ENCODE measurements at places on chromosomes 16 and 17.

DNA sequence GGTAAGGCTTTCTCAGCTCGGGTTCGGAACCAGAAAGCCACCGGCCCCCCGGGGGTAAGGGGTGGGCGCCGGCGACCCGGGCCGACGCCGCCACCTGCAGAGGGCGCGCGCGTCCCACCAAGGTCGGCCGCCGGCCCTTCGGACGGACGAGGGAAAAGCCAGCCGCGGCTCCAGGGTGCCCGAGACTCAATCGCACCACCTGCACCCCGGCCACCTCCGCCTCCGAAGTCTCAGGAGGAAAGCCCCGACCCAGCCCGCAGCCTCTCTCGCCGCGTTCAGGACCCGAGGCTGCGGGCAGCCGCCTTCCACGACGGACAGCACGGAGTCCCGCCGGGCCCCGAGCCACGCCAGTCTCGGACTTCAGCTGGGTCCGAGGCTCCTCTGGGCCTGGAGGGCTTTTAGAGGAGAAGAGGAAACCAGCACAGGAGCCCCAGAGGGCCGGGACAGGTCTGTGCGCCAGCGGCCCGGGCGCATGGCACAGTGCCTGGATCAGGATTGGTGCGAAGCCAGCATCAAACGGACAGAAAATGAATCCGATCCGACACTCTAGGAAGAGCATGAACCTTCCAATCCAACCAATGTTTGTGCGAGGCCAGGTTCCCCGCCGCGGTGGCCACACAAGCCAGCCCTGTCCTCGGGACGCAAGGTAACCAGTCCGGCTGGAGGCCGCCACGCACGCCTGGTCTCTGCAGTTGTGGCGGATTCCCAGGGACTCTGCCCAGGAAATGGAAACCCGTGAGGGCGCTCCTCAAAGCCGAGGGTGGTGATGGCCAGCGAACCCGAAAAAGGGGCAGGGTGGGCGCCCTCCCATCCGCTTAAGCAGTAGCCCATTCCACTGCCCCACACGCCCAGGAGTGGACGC lies 6.7 kb downstream of the CBX8 start:
- no peak for DNase-seq

DNA sequence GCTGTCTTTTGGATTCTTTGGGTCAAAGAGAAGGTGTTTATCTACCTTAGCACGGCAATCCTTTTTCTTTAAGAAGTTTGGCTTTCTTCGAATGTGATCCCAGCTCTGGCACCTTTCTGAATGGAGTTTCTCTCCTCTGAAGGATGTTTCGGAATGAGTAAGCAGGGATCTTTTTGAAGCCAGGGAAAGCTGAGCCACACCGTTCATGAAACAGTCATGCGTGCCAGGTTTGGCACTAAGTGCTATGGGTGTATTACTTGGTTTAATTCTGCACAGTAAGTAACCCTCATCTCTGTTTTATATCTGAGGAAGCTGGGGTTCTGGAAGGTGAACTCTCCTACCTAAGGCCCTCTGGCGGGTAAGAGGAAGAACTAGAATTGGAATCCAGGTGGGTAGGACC lies 234.5 kb downstream of the NTN1 start:
- DNase-seq = no peak

GRCh38 chr16:57618296-57619132 lies 9.9 kb upstream of the ADGRG1 start:
- no peak for DNase-seq

- no peak for DNase-seq
These were observed 93.3 kb downstream of the ASIC2 start for GRCh38 chr17:33199571-33200510.

- no peak for DNase-seq
These were observed 380.4 kb upstream of the EEF2KMT start for GRCh38 chr16:5478036-5478435.

DNA sequence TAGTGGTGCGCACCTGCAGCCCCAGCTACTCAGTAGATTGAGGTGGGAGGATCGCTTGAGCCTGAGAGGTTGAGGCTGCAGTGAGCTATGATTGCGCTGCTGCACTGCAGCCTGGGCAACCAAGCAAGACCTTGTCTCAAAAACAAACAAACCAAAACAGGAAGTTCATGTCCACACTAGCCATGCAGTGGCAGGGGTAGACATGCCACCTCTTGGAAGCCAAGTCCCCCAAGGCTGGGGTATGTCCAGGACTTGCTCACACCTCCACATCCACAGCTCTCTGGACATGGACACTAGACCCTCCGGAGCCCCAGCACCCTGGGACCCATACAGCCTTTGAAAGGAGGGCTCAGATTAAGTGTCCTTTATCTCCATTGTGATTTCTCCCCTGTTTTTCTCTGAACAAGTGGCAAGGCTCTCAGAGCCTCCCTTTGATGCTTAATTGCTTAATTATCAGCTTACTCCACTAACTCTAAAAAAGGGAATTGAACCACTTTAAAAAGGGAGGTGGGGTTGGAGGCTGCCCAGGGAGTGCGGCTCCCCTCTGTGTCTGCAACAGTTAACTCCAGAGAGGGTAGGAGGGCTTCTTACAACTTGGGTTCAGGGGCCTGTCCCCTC lies 424.6 kb upstream of the C16orf82 start:
- DNase-seq = no peak

DNA sequence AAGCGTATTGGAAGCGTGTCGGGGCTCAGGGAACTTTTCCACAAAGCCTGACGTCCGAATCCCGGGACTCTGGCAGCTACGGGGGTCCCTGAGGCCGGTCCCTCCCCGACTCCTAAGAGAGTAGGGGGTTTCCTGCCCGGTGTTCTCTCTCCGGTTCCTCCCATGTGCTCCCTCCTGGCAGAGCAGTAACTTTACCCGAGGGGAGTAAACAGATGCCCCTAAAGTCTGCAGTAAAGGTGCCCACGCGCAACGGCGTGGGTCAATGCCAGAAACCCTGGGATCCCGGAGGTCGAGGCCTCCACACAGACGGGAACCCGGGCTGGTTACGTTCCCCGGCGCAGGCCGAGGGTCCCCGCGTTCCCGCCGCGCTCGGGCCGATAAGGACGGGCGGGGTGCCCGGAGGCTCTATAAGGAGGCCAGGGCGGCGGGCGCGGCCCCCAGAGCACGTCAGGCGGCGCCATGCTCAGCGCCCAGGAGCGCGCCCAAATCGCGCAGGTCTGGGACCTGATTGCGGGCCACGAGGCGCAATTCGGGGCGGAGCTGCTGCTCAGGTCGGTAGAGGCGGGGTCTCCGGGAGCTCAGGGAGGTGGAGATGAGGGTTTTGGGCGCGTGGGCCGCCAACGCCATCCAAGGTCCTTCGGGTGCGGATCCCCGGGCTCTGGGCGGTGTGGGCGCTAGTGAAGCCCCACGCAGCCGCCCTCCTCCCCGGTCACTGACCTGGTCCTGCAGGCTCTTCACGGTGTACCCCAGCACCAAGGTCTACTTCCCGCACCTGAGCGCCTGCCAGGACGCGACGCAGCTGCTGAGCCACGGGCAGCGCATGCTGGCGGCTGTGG lies at the start of gene HBM:
Gene HBM, plus strand, starts transcription at position 440 of the 836 bp plus-strand sequence. Its CDS starts 20 bp downstream, at position 460.
- no peak for DNase-seq

GRCh38 chr16:79996321-79996720 lies 395.8 kb upstream of the MAF start:
- no peak for DNase-seq

DNA sequence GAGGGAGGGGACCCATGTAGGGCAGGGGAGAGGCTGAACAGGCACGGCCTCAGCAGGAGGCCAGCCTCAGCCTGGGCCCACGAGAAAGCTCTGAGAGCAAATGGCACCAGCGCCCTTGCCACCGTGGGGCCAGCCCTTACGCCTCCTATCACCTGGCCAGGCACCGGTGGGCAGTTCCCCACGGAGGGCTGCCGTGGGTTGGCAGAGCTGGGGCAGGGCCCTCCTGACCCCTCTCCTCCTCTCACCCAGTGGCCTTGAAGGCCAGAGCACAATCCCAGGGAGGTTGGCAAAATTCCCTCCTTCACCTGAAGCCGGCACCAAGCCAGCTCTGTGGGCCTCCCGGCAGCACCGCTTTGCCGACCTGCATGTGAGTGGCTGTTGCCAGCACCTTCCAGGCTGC lies 53.1 kb upstream of the ENPP7 start:
- DNase-seq = no peak

GRCh38 chr16:14013145-14013570 lies 58.0 kb upstream of the MRTFB start:
- DNase-seq = no peak

DNA sequence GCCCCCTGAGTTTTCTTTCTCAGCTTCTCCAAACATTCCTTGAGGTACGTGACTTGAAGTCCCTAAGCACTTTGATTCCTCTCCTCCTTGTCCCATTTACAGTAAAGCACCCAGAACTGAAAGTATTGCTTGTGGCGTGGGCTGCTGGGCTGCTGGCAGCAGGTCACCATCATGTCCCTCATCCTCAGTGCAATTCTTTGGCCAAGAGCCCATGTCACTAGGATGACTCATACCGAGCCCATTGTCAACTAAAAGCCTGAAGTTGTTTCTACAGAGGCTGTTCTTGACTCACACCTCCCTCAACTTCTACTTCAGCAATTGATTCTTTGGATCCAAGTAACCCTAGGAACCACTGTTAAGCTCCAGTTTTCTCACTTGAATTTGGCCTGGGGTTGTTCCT lies 54.3 kb downstream of the KPNA2 start:
- no peak for DNase-seq

DNA sequence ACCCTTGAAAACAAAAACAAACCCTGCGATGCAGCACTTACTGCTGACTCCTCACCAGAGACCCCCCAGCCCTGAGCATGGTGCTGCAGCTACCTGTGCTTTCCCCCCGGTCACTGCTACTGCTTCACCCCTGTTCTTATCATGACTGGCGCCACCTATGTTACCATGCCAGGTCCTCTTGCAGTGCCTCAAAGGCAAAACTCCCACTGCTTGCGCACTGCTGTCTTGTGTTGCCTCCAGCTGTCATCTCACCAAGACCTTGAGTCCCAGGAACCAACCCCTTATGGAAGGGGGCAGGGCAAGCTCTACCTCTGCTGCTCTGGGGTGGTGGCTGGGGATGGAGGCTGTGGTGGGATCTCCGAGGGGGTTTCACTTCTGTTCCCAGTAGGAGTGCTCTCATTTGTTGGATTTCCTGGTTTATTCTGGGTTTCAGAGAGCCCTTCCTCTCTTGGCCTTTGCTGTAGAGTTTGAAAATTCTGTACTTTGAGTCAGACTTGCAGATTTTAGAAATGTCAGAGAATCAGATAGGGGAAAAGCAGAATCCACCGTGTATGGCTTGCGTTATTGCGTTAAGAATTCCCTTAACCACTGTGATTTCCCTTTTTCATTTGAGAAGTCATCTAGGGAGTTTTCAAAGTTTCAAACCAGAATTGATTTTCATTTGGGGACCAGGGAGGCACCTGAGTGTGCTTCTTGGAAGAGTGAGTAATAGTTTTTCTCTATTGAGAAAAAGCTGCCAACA lies 96.6 kb downstream of the SPECC1 start:
- DNase-seq = no peak

DNA sequence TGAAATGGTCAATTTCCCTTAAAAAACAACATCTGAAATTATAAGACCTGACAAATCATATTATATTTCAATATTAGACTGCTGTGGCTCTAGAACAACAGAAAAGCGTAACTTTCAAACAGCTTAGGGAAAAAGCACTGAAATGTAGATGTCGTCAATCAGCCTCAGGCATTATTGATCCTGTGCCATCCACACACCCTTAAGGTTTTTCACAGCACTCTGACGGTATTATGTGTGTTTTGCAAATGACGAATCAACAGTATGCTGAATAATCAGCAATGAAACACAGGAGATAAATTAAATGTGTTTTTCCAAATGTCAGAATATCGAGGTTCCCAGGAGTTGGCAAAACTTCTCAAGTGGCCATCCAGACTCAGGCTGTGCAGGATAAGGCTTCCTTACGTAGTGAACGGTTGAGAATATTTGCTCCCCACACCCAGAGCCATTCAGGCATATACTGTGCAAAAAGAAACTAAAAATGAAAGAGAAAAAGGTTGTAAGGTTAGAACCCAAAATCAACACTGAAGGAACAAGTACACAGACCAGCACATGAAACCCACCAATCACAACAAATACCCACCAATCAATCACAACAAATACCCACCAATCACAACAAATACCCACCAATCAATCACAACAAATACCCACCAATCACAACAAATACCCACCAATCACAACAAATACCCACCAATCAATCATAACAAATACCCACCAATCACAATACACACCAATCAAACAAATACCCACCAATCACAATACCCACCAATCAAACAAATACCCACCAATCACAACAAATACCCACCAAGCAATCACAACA lies 7.7 kb upstream of the MBTPS1 start:
- no peak for DNase-seq

GRCh38 chr16:70588565-70588964 lies 57.8 kb upstream of the IL34 start:
- DNase-seq = no peak

- no peak for DNase-seq
These were observed 5.4 kb upstream of the G6PC1 start for GRCh38 chr17:42895185-42895555.

DNA sequence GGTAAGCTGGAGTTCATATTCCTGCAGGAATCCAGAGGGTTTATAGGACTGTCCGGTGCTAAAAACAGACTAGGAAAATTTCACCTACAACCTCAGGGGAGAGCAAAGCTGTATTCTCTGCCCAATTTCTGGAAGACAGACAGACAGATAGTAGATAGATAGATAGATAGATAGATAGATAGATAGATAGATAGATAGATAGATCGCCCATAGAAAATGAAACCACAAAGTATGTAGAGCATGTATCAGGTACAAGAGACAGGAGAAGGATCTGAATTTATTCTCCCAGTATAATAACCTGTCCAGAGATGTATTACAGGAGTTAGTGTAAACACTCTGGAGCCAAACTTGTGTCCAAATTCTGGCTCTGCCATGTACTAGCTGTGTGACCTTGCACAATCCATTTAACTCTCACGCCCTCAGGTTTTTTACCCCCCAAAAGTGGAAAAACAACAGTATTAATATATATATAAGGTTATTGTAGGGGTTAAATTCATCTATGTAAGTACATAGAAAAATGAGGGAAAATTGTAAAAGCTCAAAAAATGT lies 2.1 kb upstream of the ABCA6 start:
- DNase-seq = no peak

- DNase-seq = no peak
These were observed 11.1 kb downstream of the TAOK1 start for GRCh38 chr17:29401258-29401657.

- no peak for DNase-seq
These were observed 4.2 kb downstream of the SOCS3 start for GRCh38 chr17:78355701-78356100.
